ENCODE measurements at places on chromosomes 2 and 18. TPM values are rescaled to one million over a fixed set of nuclear protein-coding genes. Genes with fewer than 3 reads are reported as not detected.
A peak's percentile ranks its signal among the peaks of the same experiment; 100 is the strongest.

The ONECUT2 gene
- total RNA-seq = 1.9 TPM

The GPR75 gene
- total RNA-seq = 4.0 TPM

The ANO7 gene
- 8.1 TPM for total RNA-seq

The NABP1 gene
- 12.1 TPM for total RNA-seq

The C1QL2 gene
- not detected for total RNA-seq

The IL36A gene
- not detected for total RNA-seq

The CHRND gene
- 0.11 TPM for total RNA-seq

The REG1A gene
- not detected for total RNA-seq

The PLCL1 gene
- not detected for total RNA-seq

The LGALSL gene
- total RNA-seq = 41.7 TPM

The UBXN4 gene
- total RNA-seq = 90.8 TPM

The CHRNG gene
- not detected for total RNA-seq

GRCh38 chr2:191638079-191638801 is 39.7 kb upstream of the NABP1 start:
- peak; percentile 51 for DNase-seq

DNA sequence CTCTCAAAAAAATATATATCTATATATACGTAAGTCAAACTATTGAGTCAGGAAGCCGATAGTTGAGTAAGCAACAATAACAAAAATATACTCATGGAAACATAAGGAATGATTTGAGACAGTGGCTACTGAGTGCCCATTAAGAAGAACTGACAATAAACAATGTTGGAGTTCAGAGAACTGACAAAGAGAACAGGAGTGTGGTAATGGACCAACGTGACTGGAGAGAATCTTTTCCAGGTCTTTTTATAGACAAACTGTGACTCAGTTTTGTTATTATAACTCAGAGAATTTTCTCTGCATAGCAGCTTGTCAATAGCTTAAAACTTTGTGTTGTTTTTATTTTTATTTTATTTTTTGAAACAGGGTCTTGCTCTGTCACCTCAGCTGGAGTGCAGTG is 4.6 kb upstream of the GALM start:
- no peak for DNase-seq

GRCh38 chr2:200782251-200782650 is 29.5 kb upstream of the BZW1 start:
- no peak for DNase-seq

DNA sequence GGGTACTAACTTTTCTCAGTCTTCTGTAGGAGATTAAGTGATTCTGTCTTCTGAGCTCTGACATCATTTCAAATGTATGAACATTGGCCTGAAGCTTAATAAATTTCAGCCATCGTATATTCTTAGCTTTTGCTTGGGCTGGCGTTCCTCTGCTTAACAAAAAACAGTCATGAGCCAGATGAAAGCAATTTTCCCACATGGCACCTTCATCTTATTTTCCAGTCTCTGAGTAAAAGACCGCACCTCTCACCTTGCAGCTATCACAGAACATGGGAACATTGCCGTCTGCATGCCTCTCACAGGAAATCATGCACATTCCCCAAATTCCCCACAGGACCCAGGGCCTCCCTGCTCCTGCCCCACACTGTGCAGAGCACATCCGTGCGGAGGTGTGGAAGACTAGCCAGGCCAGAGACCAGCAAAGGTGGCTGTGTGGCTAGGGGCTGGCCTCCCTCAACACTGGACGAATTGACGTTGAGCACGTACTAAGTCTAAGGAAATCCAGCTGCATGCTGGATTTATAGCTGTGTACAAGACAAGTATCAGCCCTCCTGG is 531.8 kb upstream of the ID2 start:
- DNase-seq = peak; percentile 80

GRCh38 chr2:231123362-231123898 is 1.4 kb downstream of the HTR2B start:
- no peak for DNase-seq

- peak; percentile 24 for DNase-seq
Observed at GRCh38 chr2:10269711-10270610, 32.7 kb upstream of the HPCAL1 start.

GRCh38 chr2:163997466-163997865 is 261.7 kb upstream of the FIGN start:
- DNase-seq = no peak

DNA sequence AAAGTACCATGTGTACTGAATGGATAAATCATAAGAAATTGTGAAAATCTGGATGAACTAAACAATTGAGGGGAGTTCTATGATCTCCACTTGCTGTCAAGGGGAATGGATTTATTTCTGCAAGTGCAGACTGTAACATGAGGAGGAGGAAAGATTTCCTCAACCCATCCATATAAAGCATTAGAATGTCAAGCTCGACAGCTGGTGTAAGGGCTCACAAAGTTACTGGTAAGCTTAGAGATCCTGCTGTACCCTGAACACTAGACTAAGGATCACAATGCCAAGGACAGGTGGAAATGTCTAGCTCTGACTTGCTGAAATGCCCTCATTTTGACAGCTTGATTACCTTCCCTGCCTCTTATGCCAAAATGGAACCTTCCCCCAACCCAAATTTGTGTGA is 125.3 kb downstream of the TCF4 start:
- no peak for DNase-seq

DNA sequence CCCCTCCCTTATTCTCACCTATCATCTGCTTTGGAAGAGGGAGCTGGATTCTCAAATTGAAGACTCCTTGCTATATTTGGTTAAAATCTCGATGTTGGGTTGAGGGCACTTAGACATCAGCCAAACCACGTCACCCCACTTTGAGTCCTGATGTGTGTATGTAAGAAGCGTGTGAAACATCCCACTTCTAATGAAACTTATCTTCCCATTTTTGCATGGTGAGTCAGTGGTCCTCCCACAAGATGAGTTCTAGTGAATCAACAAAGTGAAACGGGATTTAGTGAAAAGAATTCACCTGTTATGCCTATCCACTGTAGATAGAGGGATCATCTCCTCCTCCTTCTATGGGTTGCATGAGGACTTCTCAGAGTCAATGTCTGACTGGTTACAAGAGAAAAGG is 51.4 kb upstream of the SPRED2 start:
- DNase-seq = no peak

DNA sequence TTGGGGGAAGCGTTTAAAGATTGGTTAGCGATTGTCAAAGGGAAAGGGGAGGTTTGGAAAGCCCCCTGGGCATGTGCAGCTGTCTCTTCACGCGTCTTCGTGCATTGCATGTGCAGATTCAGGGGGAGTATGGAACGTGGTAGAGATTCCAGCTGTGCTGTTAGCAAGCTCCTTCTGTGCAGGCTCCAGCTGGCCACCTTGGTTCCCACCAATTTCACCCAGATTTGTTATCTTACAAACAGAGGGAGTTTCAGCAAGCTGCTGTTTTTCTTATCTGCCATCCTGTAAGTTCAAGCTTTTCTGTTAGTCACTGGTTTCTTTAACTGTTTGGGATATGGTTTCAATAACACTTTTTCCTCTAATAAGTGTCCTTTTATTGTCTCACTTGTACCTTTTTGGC is 30.4 kb downstream of the FARP2 start:
- no peak for DNase-seq

GRCh38 chr2:85413592-85414420 is 3.6 kb upstream of the CAPG start:
- DNase-seq = peak; percentile 80

DNA sequence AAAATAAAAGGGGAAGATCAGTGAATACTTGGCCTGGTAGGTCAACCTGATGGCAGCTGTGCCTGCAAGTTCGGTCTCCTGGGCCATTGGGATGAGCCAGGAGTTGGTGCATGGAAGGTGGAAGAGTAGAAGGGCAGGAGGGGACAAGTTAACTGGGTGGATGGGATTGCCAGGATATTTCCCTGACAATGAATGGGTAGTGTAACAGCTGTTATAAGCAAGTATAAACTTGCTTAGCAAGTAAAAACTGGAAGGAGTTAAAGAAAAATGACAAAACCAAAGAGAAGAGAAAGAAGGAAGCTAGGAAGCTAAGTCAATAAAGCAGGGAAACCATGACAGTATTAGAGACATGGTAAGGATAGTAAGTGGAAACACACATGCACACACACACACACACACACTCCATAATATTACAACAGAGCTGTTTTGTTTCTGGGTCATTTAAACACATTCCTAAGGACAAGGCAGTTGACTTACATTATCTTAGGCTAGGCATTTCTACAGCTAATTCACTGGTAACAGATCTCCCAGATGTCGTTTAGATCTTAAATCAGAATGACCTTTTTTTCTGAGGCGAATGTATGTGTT is 29.7 kb downstream of the MEP1B start:
- no peak for DNase-seq

DNA sequence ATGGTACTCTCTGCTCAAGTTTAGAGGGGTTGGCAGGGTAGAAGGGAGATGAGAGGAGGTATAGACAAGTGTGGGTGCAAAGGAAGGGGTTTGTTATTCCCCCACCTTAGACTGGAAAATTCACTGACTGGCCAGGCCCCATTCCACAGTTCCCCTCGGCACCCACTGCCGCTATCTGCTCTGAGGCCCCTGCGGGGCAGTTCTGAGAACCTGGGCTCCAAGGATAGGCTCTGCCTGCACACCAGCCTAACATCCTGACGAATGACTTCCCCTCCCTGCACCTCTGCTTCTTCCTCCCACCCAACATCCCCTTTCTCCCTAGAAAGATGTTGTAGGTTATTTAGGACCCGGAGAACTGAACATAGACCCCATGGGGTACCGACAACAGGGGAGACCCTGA is 303.9 kb upstream of the HDAC4 start:
- DNase-seq = peak; percentile 29

- no peak for DNase-seq
Observed at GRCh38 chr2:160336105-160336504, 136.0 kb upstream of the ITGB6 start.

DNA sequence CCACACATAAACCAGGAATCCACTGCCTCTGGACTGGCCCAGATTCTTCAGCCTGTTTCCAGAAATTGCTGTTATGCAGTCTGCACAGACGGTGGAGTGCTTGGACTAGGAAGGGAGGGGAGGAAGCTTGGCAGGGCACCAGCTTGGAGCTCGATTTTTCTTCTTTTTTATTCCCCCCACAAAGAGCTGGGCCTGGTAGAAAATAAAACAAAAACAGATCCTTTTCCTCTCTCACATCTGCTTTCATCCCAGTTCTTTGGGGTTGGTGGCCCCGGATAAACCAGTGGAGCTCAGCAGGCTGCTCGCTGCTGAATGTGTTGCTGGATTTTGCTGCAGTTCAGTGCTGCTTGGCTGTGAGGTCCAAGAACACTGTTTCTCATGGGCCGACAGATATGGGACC is 16.0 kb downstream of the LRRTM1 start:
- no peak for DNase-seq

GRCh38 chr2:73104933-73105332 is 7.8 kb downstream of the RAB11FIP5 start:
- no peak for DNase-seq
